Right cardiac atrium (tissue), 5 donors: ENCODE measurements at places on chromosomes 3 and 15. TPM values are rescaled to one million over a fixed set of nuclear protein-coding genes. Genes with fewer than 3 reads are reported as not detected.

Gene GNAT1
- polyA plus RNA-seq = not detected

Gene IL20RB
- 0.57 TPM for polyA plus RNA-seq

Gene DNAH12
- polyA plus RNA-seq = 0.09 TPM

Gene CCDC54
- not detected for polyA plus RNA-seq

Gene COPG1
- polyA plus RNA-seq = 83.2 TPM

Gene ZPLD1
- not detected for polyA plus RNA-seq
